Fibroblast of mammary gland (primary cell): ENCODE measurements at places on chromosomes 5 and 9.

- no peak for DNase-seq
Observed at GRCh38 chr5:72206160-72206559, 98.9 kb downstream of the MAP1B start.

- no peak for DNase-seq
Observed at GRCh38 chr5:91243852-91244251, 139.3 kb downstream of the ARRDC3 start.

DNA sequence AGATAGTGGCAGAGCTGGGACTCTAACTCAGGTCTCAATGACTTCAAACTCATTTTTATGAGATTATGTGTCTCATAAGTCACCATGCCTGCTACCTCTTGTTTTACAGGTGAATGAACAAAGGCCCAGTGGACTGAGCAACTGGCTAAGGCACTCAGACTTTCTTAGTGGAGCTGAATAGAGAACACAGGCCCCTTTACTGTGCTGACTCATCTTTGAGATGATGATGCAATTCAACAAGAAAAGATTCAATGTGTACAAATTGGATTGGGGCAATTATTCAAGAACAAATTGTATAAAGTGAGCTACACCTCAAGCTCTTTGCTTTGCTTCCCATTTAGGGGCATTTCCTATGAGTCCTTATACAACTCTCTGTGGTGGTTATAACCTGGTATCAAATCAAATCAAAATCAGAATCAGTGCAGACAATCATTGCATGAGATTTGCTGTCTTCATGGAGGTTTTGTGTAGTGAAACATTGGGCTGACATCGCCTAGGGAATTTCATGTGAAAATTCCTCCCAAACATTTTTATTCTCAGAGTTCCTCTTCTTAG, 84.3 kb upstream of the PPP2R2B start:
- DNase-seq, result peak; percentile 66

DNA sequence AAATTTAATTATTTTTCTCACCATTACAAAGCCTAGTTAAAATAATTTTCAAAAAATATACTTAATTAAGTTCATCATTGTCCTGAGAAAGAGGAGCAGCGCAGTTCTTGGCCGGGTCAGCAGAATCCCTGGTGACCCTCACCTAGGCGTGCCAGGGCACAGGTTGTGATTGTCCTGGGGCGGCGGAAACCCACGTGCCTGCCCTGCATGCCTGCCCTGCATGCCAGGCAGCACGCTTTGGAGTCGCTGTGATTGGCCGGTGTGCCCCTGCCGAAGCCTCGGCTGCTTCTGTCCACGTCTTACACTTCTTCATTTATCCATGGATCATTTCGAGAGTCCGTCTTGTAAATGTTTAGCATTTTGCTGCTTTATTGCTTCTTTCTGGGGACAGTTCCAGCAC, 25.6 kb downstream of the SLC12A2 start:
- DNase-seq, result no peak

DNA sequence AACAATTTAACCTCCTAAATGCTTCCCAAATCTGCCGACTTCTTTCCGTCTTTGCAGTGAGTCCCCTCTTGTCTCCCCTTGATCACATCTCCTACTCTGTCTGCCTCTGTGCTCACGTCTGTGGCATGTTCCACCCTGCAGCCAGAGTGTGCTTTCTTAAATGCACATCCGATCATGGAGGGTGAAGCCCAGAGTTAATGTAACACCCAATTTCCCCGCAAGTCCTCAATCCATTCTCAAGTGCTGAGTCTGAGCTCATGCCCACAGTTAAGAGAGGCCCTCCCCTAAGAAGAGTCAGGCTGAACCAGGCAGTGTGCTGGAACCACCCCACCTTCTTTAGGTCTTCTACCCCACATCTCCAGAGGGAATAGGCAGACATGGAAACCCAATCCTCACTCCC, 164.8 kb downstream of the EPB41L4A start:
- peak; percentile 14 for DNase-seq

GRCh38 chr5:67154556-67155206, 41.9 kb downstream of the CD180 start:
- no peak for DNase-seq

- peak; percentile 88 for DNase-seq
Observed at GRCh38 chr5:89213573-89213972, 330.6 kb upstream of the MEF2C start.

DNA sequence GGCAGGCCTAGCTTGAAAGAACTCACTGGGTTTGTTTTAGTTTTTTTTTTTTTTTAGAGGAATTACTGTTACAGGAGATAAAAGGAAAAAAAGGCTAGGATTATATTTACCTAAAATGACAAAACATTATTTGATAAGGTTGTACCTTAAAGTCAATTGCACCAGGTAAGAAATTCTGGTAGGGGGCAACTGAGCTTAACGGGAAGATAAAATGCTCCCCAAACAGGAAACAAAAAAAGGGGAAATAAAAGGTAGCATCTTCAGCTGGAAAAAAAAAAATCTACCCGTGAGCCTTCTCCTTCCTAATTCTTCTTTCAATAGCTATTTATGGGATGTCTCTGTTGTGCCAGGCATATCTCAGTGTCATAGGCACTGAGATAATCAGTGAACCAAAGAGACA, 164.5 kb downstream of the PIK3R1 start:
- no peak for DNase-seq

GRCh38 chr5:52727576-52727975, 60.1 kb upstream of the ITGA1 start:
- DNase-seq, result peak; percentile 82

- DNase-seq, result peak; percentile 40
Observed at GRCh38 chr5:118937393-118938061, 50.8 kb downstream of the DTWD2 start.

DNA sequence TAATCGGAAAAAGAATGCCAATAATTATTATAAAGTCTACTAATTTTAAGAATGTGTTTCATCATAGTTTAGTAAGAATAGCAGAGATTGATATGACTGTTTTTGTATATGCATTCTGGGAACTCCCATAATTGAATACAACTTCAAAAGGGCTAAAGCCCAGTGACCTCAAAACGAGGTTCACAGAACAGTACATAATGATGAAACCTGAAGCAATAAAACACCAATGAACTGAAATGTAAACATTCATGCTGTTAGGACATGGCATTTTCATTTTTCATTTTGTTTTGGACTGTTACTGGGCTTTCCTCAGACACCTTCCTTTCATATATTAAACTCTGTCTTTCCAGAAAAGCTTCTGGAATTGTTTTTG, 684 bp upstream of the JMY start:
- peak; percentile 55 for DNase-seq

DNA sequence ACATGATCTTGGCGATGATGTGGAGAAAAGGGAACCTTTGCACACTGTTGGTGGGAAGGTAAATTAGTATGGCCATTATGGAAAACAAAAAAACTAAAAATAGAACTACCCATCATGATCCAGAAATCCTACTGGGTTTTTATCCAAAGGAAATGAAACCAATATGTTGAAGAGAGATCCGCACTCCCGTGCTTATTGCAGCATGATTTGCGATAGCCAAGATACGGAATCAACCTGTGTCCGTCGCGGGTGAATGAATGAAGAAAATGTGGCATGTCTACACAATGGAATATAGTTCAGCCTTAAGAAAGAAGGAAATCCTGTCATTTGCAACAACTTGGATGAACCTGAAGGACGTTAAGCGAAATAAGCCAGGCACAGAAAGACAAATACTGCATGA, 84.5 kb downstream of the TTLL11 start:
- no peak for DNase-seq

DNA sequence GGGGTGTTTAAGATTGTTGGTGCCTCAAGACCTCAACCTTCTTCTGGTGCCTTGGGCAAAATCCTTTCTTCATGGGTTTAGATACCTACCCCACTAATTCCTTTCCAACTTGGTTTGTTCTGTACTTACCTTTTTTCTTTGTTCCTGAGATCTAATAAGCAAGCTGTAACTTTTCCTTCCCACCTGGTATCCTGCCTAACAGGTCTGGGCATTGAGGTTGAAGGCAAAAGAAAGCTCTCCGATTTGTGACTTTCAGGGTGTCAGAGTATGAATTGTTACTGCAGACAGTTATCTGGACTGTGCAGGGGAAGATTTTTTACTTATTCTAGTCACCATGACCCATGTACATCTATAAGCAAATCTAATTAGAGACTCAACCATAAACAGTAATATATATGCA, 162.6 kb upstream of the DMRT1 start:
- no peak for DNase-seq

DNA sequence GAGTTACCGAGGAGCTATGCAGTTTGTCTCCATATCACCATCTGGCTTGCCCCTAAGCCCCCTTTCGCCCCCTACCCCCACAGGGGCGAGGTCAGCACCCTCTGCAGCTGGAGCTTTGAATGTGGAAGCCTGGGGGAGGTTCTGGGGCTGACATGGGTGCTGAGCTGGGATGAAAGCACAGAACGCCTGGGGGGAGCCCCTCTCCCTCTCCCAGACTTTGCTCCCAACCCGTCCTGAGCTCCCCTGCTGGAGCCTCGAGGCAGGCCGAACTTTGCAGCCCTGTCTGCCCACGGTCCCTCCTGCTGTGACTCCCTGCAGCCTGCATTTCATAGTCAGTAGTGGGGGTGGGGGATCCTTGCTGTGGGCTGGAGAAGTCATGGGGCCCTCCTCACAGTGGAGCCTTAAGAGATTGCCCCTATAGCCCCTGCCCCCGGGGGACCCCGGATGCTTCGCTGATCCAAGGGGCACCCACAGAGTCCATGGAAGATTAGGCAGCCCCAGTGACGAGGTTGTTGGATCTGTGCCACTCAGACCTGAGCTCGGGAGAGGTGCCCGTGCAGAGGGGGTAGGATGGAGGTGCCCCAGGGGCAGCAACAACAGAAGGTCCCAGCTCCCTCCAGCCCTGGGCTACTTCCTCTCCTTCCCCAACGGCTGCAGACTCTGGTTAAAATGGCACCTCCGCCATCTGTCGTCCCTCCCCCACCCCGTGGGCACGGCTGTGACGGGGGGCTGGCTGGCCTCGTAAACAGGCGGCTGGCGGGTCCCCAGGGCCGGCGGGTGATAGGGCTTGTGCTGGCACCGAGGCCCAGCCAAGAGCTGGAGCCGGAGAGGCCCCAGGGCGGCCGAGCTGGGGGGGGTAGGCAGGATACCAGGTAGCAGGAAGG, 162.0 kb downstream of the C9orf50 start:
- no peak for DNase-seq

GRCh38 chr9:2742214-2742613, 24.9 kb downstream of the KCNV2 start:
- DNase-seq, result no peak

DNA sequence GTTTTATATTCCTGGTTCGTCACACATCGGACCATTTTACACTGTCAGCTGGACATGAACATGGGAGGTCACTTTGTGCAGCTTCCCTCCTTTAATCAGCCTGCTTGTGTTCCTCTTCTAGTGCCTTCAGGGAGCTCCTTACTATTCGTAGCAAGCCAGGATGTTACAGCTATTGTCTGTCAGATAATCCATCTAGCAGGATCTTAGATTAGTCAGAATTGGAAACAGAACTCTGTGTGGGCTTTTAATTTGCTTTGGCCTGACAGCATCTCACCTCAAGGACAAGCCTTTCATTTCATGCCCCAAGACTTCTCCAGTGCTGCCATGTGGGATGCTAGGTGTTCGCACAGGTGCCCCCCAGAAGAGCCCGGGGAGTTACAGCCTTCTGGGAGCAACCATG, 30.2 kb upstream of the EPB41L4B start:
- DNase-seq, result no peak

GRCh38 chr5:75519761-75520160, 8.1 kb downstream of the POLK start:
- no peak for DNase-seq

- no peak for DNase-seq
Observed at GRCh38 chr5:16525651-16526050, 60.1 kb upstream of the ZNF622 start.

DNA sequence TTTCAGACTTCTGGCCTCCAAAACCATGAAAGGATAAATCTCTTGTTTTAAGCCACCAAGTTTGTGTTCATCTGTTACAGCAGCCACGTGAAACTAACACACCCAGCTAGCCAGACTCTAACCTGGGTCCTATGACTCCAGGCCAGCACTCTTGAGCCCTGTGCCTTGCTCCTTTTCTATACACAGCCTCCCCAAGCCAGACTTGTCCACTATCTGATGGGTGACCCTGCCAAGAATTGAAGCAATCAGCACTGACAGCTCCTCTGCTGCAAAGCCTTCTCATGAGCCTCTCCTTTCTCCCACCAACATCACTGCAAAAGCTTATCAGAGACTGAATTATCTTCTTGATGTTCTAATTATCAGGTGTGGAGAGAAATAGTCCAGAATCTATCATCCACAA, 41.4 kb downstream of the SIL1 start:
- DNase-seq, result no peak

- no peak for DNase-seq
Observed at GRCh38 chr9:27437652-27438373, 86.3 kb upstream of the IFNK start.

DNA sequence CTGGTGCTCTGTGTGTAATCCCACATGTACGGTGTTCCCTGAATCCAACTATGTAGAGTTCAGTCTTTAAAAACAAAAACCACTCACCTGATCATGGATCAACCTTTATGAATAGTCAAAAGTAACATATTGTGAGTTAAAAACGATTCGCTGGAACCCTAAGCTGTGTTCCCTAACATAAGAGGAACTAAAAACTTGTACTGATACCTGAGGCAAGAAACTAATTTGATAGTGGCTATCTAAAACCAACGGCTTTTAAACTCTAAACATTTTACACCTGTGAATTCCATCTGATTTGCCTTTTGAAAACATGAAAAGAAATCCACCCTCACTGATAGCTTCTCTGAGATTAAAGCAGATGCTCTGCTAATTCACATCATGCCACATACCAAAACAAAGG, 101.5 kb downstream of the DEPDC1B start:
- DNase-seq, result no peak

DNA sequence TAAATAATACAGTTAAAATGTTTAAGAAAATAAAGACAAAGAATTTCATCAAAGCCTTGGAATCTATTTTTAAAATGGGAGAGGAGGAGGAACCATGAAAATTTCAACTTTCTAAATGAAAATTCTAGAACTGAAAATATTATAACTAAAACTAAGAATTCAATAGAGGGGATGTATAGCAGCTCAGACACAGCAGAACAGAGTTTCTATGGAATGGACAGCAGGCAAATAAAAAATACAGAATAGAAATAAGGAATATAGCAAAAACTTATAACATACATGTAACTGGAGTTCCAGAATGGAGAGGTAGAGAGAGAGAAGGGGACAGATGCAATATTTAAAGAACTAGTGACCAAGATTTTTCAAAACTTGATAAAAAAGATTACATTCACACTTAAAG, 1.4 kb upstream of the RANBP17 start:
- no peak for DNase-seq

GRCh38 chr5:17252543-17252942, 35.1 kb downstream of the BASP1 start:
- DNase-seq, result peak; percentile 63

DNA sequence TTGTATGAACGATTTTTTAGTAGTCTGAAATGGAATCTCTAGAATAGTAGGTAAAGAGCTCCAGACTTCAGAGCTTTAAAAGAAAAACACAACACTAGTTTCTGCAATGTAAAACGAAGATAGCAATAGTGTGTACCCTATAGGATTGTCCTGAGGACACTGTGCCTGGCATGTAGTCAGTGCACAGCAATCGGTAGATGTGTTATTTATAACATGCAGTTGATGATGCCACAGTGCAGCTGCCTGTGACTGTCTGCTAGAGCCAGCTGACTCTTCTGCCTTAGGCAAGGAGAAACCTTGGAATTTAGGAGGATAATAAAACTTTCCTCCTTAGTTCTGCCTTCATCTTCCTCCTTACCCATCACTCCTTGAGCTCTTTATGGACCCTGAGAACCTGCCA, 27.7 kb upstream of the TMOD1 start:
- no peak for DNase-seq

- DNase-seq, result no peak
Observed at GRCh38 chr5:133895979-133896845, 72.2 kb downstream of the C5orf15 start.

- DNase-seq, result peak; percentile 90
Observed at GRCh38 chr9:35728041-35728971, 3.7 kb downstream of the TLN1 start.
